Muscle of leg (tissue), 16 donors: ENCODE measurements at places on chromosomes 12 and 14. TPM values are rescaled to one million over a fixed set of nuclear protein-coding genes. Genes with fewer than 3 reads are reported as not detected.

The PTHLH gene
- 2.5 TPM for total RNA-seq

The MYO1H gene
- not detected for total RNA-seq

The PRKCH gene
- 15.5 TPM for total RNA-seq

The GPRC5D gene
- not detected for total RNA-seq

The DERA gene
- total RNA-seq, result 34.0 TPM

The SHMT2 gene
- 53.4 TPM for total RNA-seq

The CYP27B1 gene
- total RNA-seq, result 0.62 TPM

The RTL1 gene
- 12.8 TPM for total RNA-seq

The PCBP2 gene
- 206 TPM for total RNA-seq

The GPR137C gene
- total RNA-seq, result 1.8 TPM

The FKBP4 gene
- total RNA-seq, result 25.1 TPM

The CIROP gene
- not detected for total RNA-seq

The DCTN2 gene
- total RNA-seq, result 108 TPM

The TPPP2 gene
- total RNA-seq, result 0.44 TPM
